Right renal pelvis (tissue), 4 donors: ENCODE measurements at places on chromosomes 1 and 21.

GRCh38 chr1:221780175-221780574 is 38.3 kb upstream of the DUSP10 start:
- DNase-seq: no peak

- DNase-seq: no peak
Measured at GRCh38 chr1:116127848-116128540, 16.8 kb downstream of the MAB21L3 start.

DNA sequence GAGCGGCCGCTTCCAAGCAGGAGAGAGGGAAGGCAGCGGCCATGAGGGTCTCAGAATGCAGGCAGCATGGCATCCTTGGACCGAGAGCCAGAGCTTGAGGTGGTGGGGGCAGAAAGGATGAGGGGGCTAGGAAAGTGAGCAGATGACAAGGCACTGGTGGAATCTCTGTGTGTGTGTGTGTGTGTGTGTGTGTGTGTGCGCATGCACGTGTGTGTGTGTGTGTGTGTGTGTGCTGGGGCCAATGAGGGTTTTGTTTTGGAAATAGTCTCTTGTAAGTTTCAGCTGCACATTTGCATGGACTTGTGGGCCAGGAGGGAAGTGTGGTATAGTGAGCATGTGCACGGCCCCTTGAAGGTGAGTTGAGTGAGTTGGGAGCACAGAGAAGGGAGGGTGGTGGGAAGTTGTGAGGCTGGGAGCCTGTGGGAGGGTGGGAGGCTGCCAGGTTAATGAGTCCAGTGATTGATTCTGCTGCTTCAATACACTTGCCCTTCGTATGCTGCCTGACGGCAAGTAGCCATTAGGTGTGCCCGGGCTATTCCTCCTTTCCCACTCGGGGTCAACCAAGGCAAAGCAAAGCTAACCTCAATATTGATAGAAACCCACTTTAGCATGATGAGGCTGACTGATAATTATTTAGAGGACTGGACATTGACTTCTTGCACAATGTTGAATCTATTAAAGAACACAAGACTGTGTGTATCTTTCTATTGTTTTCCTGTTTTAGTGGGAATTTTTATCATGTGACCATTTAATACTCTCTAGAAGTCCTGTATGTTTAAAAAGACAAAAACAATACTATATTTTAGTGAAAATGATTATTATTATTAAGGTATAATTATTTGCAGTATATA is 80.3 kb downstream of the PROX1 start:
- no peak for DNase-seq

DNA sequence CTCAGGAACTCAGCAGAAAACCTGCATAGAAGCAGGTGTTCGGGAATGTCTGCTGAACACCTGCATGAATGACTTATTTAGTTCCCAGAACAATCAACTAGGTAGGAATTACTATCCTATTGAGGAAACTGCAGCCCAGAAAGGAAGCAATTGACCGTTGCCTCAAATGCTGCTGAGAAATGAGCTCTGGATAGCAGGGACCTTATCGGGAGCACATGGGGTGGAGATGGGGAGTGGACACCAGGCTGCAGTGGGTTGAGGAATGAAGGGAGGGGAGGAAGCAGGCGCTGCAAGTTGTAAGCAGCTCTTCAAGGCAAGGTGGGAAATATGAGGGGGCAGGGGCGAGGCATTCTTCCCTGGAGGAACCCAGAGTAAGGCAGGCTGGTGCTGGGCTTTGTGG is 10.8 kb upstream of the CDCP2 start:
- no peak for DNase-seq

DNA sequence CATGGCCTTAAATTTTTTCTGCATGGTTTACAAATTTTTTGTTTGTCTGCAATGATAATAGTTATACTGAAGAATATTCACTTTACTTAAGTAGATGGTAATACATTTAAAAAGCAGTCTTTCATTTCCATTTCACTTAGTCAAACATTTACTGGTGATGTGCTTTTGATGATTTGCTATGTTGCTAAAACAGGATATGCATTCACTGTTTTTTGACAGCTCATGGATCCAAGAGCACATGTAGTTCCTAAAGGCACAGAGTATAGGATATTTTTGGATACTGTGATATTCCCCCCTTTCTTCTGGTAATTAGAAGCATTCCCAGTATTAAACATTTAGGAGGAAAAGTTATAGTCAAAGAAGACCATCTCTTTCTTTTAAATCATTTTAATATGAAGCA is 45.9 kb downstream of the RAP1A start:
- DNase-seq: no peak

- DNase-seq: no peak
Measured at GRCh38 chr1:88612773-88613172, 71.3 kb upstream of the PKN2 start.

GRCh38 chr1:9442278-9442846 is 96.9 kb upstream of the SLC25A33 start:
- no peak for DNase-seq

GRCh38 chr1:56931686-56932085 is 34.1 kb downstream of the C8B start:
- no peak for DNase-seq

- peak; percentile 54 for DNase-seq
Measured at GRCh38 chr1:246492611-246493245, 14.4 kb downstream of the SMYD3 start.

DNA sequence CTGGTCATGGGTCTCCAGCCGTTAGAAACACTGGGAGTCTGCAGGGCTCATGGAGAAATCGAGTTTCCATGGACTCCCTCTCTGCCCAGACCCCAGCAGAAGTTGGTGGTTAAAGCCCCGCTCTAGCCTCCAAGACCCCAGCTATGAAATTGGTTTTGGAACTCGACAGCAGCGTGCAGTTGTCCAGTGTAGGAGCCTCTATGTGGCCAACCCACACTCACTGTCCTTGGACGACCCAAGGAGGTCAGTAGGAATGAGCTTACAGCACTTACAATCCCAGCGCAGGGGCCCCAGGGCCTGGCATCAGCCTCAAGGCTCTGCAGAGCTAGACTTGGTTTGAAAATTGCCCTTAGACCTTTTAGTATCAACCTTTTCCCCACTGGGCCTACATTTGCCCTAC is 3.2 kb upstream of the PRDM16 start:
- no peak for DNase-seq

- DNase-seq: no peak
Measured at GRCh38 chr1:20086800-20087199, 16.8 kb downstream of the PLA2G5 start.

- DNase-seq: no peak
Measured at GRCh38 chr1:163305441-163305840, 16.3 kb upstream of the NUF2 start.

- DNase-seq: no peak
Measured at GRCh38 chr1:7871136-7871535, 18.3 kb upstream of the UTS2 start.
